ENCODE measurements at places on chromosomes 1 and 21. TPM values are rescaled to one million over a fixed set of nuclear protein-coding genes. Genes with fewer than 3 reads are reported as not detected.

Gene B3GALT2
- total RNA-seq: 102 TPM

Gene LRRN2
- 1.7 TPM for total RNA-seq

Gene GMEB1
- total RNA-seq: 6.5 TPM

Gene DAB1
- 14.1 TPM for total RNA-seq

Gene FCAMR
- total RNA-seq: not detected

Gene NTMT2
- total RNA-seq: 2.8 TPM

Gene AMPD1
- total RNA-seq: 0.59 TPM

Gene KCNT2
- total RNA-seq: 0.76 TPM

Gene LRRC39
- 149 TPM for total RNA-seq

Gene OR2L3
- not detected for total RNA-seq

Gene TSSK3
- 2.6 TPM for total RNA-seq

Gene SLC1A7
- 0.12 TPM for total RNA-seq

Gene TNFRSF9
- total RNA-seq: not detected

DNA sequence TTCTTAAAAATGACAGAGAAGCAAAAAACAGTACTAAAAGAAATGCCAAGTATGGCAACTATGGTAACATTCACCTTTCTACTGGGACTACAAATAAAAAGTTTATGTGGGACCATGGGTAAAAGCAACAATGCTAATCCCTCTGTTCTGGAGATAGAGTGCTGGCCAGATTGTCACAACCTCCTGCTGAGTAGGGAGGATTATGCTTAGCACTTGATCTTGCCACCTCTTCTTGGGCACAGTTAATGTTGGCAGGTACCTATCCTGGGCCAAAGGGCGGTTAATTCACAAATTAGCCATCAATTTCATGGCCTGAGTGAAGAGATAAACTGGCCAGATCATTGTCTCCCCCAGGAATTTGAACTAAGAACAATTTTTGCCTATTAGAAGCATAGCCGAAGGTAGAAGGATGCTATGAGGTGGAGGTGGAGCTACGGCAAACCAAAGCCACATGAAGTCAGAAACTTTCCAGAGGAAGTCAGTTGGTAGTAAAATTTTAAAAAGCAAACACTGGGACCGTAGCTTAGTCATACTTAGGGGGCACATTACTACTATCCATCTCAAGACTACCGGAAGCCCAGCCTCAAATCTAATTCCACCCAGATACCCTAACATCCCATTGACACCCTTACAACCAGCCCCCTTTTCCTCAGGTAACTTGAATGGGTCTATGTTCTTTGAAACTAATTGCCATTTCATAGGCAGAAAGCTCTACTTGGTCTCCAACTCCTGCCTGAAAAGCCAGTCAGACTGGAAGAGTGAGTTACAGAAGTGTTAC, 2.7 kb downstream of the SCYL3 start:
- no peak for DNase-seq

DNA sequence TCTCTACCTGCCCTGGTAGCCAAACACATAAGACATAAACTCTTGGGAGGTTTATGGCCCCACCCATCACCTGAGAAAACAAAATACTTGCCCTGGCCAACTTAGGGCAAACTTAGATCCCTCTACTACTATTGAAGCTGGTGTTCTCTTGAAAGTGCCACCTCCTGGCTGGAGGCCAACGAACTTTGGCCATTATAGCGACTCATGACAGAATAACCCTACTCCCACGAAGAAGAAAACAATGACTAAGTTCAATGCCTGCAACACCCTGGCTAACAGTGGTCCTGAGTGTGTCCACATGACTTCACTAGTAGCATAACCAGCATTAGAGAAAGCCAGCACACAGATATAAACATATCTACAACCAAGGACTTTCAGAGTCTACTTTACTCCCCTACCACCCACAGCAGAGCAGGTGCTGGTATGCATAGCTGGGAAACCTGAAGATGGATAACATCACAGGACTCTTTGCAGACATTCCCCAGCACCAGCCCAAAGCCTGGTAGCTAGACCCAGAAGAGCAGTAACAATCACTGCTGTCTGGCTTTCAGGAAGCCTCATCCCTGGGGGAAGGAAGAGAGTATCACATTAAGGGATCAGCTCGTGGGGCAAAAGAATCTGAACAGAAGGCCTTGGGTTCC, 81.0 kb downstream of the SLC30A10 start:
- no peak for DNase-seq

GRCh38 chr1:247277191-247277590, 21.3 kb downstream of the VN1R5 start:
- DNase-seq: no peak

DNA sequence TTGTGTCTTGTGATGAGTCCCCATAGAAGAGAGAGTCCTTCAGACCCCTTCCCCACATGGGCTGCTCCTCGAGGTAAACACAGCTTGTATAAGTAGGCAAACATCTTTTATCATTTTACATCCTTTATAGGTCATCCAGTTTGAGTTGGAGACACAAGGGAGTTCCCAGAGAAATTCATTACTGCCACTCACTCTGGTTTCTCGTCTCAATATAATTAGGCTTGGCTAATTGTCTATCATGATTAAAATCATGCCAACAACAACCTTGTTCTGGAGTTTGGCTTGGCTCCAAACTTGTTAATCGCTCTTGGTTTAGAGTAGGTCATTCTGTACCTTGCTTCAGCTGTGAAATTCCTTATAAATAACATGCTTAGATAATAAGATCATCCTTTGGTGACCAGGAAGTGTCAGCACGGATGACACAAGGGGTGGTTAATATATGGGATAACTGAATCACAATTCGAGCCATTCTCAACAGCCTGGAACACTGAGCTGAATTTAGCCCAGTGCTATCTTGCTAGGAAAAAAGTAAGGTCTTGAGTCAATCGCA, 70.7 kb upstream of the DAB1 start:
- no peak for DNase-seq

DNA sequence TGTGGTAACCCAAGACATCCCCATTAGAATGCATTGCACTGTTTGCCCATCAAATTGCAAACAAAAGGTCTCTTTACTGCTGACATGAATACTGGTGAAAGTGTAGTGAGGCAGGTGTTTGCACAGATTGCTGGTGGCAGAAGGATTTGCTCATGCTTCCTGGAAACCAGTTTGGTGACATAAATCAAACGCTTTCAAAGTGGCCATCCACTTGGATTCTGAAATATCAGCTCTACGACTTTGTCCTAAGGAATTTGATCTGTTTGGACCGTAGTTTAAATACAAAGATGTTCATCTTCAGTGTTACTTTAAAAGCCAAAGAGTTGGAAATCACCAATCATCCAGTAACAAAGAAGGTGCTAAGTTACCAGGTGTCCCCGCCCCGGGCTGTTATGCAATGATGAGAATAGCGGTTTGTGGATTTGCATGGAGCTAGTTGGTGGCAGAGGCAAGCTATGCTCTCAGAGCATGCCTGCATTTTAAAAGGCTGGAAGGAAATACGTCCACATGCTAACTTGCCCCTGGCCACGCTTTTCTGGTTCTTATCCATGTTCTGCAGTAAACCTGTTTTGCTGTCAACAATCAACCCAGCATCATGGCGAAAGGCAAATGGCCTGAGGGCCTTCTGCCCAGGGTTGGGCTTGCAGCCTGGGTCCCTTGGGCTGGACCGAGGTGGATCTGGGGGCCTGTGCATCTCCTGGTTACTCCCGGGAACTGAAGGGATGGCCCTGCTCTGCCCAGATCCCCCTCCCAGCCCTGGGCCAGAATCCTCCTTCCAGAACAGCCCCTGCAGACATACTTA, 49.2 kb downstream of the UMODL1 start:
- DNase-seq: no peak

GRCh38 chr1:173020138-173020750, 30.5 kb downstream of the TNFSF18 start:
- no peak for DNase-seq

- no peak for DNase-seq
Measured at GRCh38 chr21:44433791-44434567, 21.3 kb upstream of the LRRC3 start.

DNA sequence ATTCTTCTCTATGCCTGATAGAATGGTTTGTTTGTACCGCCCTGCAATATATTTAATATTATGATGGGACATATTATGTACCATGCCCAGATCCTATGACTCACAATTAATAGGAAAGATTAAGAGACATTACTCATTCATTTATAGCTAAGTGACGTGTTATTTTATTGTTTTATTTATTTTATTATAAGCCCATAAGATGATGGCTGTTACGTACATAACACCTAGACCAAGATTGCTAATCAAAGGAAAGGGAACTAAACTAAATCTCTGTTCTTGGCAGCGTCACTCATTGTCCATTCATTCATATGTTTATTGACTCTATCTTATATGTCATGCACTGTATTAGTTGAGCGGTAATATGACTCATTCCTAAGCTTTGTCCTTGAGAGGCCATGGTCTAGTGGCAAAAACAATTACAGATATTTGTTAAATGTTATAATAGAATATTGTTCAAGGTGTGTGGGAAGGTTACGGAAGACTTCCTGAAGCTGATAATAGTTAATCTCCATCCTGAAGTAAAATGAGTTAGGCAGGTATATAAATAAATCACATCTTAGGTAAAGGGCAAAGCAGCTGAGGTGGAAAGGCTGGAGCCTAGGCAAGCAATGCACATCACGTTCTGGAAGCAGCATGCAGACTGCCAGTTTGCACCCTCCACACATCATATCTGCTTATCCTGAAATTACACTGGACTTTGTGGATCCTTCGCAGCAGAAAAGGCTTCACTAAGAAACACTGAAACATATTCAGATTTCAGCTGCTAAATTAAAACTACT, 16.6 kb upstream of the CD55 start:
- DNase-seq: no peak

DNA sequence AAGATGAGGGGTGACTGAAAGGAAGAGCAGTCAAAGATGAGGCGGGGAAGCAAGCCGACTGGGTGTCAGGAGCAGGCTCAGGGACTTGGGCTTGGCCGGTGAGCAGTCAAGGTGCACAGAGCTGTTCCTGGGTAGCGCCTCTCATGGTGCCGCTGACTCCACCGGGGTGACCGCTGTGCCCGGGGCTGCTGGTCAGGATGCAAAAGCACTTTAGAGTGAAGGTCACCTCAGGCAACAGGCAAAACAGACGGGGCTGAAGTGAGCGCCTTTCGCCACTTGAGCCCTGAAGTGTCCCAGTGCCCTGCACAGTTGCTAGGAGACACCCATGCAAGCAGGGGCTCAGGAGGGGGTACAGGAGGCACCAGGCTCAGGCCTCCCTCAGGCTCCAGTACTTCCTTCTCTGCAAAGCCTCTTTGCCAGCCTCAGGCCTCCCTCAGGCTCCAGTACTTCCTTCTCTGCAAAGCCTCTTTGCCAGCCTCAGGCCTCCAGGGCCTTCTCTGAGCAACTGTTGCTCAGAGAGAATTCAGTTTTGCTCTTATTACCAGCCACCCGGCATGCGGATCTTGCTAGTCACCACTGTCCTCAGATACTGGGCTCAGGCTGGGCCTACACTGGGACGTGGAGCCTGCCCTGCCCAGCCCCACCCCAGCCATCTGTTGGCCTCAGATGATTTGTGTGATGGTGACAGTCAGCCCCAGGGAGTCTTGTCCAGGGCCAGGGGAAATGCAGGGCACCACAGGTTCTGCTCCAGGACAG, 99.7 kb upstream of the IRF2BP2 start:
- DNase-seq: peak; percentile 65

DNA sequence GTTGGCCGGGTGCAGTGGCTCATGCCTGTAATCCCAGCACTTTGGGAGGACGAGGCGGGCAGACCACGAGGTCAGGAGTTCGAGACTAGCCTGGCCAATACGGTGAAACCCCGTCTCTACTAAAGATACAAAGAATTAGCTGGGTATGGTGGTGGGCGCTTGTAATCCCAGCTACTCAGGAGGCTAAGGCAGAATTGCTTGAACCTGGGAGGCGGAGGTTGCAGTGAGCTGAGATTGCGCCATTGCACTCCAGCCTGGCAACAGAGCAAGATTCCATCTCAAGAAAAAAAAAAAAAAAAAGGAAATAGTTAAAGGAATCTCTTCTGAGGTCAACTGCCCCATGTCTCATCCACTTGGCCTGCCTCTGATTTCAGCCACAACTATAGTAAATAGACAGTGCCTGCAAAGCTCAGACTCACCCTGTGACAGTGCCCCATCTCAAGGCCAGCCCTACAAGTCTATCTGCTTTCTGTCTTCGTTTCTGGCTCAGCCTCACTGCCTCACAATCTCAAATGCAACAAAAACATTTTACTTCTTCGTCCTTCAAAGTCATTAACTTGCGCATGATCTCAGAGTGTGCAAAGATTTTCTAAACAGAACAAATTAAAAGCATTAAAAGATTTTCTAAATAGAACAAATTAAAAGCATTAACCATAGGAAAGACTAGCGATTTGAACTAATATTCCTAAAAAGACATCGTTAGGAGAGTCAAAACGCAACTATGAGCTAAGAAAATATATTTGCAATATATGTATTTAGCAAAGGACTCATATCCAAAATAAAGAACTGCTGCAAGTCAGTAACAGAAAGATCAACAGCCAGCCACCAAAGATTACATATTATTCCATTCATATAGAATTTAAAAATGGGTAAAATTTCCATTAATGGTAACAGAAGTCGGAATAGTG, 65.0 kb upstream of the PRDX6 start:
- DNase-seq: no peak

- peak; percentile 50 for DNase-seq
Measured at GRCh38 chr1:168613691-168614231, 37.4 kb downstream of the XCL1 start.

GRCh38 chr1:151147132-151147503, 687 bp upstream of the SEMA6C start:
- DNase-seq: no peak

DNA sequence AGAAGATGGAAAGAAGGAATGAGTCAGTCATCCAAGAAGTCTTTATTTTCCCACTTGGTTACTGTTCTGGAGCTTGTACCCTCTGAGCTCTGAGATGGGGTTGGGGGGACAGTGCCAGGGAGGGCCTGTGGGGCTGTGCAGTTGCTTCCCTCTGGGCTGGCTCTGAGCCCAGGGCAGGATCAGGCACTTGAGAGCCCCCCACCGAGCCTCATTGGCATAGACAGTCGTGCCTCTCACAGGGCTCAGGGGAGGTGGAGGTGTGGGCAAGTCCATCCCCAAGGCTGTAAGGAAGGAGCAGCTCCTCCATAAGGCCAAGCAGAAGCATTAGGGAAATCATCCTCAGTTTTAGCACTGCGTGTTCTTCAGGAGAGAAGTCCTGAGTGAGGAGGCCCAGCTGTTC, 2.5 kb upstream of the ARL8A start:
- no peak for DNase-seq

DNA sequence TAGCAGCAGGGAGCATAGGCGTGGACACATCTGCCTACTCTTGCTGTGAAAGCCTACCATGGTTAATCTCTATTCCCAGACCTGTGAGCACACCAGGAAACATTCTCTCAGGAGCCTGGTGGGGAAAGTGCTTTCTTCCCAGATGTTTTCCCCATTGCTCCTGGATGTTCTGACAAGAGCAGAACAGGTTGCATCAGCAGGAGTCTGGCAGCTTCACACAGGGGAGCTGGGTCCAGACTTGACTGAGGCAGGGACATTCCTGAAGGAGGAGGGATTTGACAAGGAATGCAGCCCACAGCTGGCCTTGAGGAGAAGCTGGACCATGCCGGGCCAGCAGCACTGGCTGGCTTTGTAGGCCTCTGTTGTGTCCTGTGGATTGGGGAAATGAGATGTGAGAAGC, 21.0 kb upstream of the ARTN start:
- no peak for DNase-seq

- DNase-seq: no peak
Measured at GRCh38 chr1:7150724-7151280, 365.5 kb downstream of the CAMTA1 start.

GRCh38 chr1:198606020-198606438, 32.8 kb upstream of the PTPRC start:
- no peak for DNase-seq

GRCh38 chr1:111747282-111747734, 8.1 kb upstream of the INKA2 start:
- no peak for DNase-seq

- no peak for DNase-seq
Measured at GRCh38 chr1:21267191-21268077, 22.8 kb downstream of the ECE1 start.
